G401 (cell line): ENCODE measurements at places on chromosomes 7 and 10.

DNA sequence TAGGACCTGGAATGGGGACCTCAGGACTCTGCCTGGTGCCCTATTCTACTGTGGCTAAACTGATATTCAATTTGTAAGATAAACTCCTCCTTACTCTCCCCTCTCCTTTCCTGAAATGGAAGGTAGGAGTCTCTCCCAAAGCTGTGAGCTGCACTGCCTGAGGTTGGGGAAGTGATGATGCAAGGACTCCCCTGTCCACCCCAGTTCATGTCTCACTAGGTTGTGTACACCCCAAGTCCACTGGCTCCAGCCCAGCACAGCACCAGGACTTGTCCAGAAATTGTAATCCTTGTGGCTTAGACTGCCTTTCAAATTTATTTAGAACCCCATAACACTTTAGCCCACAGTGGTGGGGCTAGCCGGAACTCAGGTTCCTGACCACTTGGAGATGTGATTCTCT, 247.2 kb upstream of the CTBP2 start:
- DNase-seq = no peak

DNA sequence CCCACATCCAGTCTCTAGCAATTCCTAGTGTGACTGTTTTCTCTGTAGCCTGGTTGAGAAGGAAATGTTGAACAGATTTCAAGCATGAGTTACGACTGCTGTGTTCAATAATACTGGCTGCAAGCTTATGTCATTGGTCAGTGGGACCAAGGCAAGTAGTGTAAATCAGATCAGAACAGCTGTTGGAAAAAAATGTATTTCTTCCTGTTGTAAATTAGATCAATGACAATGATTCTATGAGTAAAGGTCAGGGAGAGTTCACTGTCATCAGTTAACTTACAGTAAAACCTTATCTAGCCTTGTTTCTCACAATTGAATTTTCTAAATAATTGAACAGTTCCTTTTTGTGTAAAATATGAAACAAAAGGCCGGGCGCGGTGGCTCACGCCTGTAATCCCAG, 6.7 kb downstream of the OTUD1 start:
- no peak for DNase-seq

- DNase-seq = no peak
These were observed 49.8 kb downstream of the SEMA3E start for GRCh38 chr7:83599131-83599530.

GRCh38 chr7:90595801-90596670, at the start of gene CDK14:
Gene CDK14, plus strand, starts transcription at chr7:90596321. Its CDS starts 307 bp downstream, at chr7:90596628.
- peak; percentile 59 for DNase-seq

GRCh38 chr7:44075296-44076075, 6.8 kb downstream of the POLM start:
- DNase-seq = no peak
